ENCODE measurements at places on chromosomes 5 and 9.

- no peak for DNase-seq
Measured at GRCh38 chr9:120868339-120868675, 8.7 kb downstream of the PHF19 start.

DNA sequence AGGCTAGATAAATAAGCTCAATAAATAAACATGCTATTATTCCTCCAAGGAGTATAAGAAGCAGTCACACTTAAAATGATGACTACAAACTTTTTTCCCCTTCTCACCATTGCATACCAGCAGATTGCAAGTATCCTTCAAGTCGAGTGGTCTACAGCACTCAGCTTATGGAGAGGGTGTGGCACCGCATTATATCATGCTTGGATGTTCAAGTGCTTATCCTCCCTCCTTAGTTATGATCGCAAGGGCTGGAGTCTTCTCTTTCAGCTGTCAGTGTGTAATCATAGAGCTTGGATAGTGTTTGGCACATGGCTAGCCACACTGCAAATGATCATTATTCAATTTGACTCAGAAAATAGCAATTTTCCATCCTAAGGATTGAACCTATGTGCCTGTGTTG, 124.0 kb downstream of the CARTPT start:
- DNase-seq = no peak

GRCh38 chr5:57450991-57451876, 31.4 kb downstream of the ACTBL2 start:
- DNase-seq = peak; percentile 17

DNA sequence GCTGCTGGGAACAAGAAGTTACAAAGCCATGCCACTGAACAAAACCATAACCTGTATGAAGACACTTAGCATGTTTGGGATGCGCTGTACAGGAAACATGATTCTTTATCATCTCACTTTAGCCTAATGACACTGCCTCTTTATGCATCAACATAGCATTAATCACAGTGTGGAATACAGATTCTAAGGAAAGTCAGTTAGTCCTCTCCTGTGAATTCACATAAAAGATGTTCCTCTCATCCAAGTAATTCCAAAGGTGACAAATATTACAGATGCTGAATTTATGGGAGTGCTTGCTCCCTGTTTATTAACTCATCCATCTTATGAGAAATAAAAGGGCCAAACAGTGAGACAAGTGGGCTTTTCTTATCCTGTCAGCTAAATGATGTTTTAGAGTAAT, 1677.7 kb downstream of the EFNA5 start:
- DNase-seq = no peak

DNA sequence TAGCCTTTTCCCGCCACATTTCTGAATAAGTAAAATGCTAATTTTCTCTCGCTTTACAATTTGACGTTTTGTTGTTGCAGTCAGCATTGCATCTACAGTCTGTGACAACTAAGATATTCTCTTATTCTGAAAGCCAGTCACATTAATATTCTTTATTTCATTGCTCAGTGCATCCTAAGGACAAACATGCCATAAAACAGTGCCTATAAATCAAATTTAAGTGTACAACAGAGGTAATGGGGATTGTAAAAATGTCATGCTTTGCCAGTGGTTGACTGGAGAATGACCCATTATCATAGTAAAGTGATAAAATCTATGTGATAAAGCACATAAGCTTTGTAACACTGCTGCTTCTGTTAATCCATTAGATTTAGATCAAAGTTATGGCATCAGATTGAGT, 1850.0 kb upstream of the ACO1 start:
- DNase-seq = peak; percentile 17

- DNase-seq = no peak
Measured at GRCh38 chr5:54275361-54275760, 35.0 kb downstream of the ARL15 start.

GRCh38 chr5:24162343-24162742, 482.4 kb downstream of the CDH10 start:
- no peak for DNase-seq

DNA sequence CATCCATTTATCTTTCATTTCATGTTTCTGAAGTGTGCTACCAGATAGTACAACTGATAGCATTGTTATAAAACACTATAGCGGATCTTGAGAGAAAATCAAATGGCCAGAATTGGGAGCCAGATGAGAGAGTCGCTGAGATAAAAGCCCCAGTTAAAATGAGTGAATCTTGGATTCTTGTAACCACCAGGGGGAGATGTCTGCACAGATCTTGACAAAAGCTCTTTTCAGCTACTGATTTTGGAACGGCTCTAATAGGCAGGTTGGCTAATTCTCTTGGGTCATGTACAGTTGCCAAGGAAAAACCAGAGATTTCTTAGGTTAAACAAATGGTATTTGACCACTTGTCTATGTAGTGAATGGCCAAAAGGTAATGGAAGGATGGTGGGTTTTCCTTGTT, 21.7 kb downstream of the F2RL2 start:
- peak; percentile 42 for DNase-seq

DNA sequence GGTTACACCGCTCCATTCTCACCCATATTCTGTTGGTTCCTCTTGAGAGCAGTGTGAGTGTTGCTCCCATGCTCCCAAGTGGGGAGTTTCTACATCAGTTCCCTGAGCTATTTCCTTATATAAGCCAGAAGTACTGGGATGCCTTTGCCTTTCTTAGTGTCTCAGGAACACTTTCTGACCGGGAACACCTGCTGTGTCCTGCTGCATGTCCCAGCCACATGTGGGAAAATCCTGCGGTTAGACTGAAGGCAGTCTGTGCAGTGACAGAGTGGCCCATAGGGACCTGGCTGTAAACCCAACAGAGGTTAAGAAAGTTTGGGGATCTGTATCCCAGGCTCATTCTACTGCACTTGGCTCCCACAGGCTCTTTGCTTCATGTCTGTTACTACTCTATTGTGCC, 126.0 kb downstream of the EGFLAM start:
- DNase-seq = no peak

DNA sequence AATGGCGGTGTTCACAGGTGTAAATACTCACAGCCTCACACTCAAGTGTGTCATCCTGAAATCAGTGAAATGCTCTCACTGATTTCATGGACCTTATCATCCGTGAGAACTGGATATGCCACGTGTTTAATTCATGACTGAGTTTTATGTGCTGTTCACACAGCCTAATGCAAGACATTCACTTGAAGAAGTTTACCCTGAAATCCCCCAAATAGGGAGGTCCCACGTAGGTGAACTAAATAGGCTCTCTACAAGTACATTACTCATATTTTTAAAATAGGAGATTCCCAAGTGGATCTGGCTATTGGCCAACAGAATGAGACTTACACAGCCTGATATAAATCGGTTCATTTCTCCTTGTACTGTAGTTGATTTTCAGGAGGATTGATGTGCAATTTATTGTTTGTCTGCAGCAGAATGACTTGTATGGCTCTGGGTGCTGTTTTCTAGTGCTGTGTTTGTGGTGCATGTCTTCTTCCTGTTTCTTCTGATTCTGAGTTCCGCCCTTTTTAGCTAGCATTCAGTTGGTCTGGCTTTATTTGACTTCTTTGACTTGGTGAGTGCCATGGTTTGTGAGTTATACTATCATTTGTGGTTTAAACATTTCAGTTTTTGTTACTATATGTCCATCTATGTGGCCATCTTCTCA, 25.1 kb downstream of the TRIO start:
- no peak for DNase-seq

DNA sequence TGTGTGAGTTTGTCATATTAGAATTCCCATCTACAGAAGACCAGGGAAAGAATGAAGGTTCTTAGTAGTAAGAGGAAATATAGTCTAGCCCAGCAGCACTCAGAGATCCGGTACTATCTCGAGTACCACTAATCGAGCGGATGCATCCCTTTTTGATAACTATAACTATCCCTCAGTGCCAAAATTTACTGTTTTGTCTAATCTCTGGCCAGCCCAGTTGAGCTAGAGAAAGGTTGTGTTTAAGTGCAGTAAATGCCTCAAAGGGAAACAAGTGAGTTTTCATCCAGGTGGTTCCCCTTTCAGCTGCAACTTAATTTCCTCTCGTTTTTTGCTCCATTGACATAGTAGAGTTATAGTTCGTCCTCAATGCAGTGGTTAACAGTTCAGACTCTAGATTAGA, 146.7 kb downstream of the GPBP1 start:
- DNase-seq = no peak

GRCh38 chr9:109274884-109275730, 45.8 kb downstream of the EPB41L4B start:
- no peak for DNase-seq

DNA sequence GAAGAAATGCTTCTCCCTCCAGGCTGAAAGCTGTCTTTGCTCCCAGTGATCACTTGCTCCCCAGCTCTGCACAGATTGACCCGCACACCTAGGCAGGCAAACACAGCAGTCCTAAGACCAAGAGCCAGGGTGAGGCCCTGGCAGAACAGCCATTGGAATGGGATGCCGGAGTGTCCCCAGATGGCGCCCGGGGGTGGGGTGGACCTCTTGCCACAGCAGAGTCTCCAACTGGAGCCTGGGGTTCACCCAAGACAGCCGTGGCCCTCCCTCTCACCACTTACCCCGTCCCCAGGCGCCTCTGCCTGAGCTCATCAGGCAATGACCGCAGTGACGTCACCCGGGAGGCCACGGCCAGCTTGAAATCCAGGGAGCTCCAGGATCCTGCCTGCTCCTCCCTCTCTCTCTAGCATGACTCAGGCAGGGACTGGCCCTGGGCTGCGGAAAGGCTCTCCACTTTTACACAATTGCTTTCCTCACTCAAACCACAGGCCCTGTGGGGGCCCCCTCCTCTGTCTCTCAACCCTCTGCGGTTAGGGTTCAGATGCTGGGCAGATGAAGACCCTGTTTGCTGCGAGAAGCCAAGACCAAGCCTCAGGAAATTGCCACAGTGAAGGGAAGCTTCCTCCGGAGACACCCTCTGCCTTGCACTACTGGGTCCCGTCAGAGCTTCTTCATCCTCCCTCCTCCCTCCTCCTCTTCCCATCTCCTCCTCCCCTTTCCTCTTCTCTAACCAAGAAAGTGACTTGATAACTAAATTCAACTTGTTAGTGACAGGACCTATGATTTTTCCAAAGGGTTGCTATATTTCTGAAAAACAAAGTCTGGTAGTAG, 24.3 kb upstream of the PTGES start:
- DNase-seq = peak; percentile 72

DNA sequence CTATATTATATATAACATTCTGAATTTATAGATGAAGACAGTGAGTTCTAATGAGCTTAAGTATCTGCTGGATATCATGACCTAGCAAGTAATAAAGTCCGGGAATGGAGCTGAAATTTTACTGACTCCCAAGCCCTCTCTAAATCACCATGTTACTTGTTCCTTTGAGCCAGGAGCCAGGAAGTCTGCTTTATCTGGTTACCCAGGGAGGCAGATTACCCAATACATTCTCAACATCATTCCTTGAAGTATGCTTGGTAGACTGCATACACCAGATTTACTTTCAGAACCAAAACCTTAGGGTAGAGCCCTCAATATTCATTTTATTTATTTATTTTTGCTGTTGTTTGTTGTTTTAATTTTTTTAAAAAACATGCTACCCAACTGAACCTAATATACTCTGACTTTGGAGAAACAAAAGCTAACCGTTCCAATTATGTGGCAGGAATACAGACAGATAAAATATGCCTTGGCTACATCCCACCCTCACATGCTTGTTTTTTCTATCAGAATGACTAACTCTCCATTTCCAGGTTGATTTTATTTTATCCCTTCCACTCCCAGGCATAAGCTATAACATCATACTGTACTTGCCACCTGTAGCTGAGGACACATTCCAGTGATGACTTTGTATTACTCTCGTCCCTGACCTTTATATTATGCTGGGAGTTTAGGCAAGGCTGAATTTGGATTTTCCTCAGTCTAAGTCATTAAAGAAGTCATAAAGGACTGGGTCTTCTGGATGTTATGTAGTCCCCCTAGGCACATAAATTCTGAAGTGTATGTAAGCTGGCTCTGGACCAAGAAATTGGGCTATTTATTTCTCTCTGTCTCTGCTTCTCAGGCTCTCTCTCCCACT, 82.0 kb downstream of the YIPF5 start:
- DNase-seq = no peak

DNA sequence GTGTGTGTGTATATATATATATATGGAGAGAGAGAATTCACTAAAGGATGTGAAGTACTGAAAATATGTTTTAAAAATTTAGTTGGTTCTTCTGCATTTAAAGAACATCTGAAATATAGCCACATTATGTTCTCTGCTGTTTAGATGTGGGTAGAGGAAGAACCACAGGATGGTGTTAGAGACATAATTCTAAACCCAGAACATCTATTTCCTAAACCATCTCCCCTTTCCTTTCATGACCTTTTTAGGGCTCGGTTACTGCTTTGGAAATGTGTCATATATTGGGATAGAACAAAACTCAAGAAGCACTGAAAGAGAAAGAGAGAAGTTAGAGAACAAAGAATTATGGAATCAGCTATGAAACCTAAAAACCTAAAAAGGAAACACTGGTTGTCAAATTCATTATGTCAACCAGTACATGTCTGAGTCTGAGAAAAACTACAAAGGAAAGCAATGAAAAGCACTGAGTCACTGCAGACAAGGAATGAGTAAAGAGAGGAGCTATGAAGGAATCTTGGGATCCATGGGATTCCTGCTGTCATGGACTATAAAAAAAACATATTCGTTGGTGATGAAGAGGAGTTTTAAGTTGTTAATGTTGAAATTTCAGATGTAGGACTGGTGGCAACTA, 28.4 kb downstream of the SLC12A2 start:
- DNase-seq = no peak

GRCh38 chr5:95617057-95617456, 2.8 kb upstream of the GPR150 start:
- no peak for DNase-seq

DNA sequence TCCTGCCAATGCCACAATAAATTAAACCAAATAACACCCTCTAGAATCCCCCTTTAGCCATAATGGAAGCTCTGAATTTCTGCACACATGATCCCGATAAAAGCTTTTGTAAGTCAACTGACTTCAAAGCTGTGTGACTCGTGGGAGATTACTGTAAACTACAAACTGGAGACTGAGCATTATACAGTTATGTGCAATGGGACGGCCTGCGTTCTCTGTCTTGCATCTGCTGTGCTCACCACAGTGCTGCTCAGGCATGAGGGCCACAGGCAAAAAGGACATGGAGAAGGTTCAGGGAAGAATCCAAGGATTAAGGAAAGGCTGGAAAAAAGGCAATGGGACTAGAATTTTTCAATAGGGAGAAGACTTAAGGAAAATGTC, 184.2 kb downstream of the FANCC start:
- no peak for DNase-seq

- DNase-seq = no peak
Measured at GRCh38 chr5:101806410-101806809, 489.7 kb downstream of the SLCO4C1 start.

- no peak for DNase-seq
Measured at GRCh38 chr5:91487420-91487819, 104.3 kb upstream of the ARRDC3 start.

- DNase-seq = peak; percentile 76
Measured at GRCh38 chr9:130368631-130369103, 76.1 kb upstream of the ASS1 start.

GRCh38 chr9:95045751-95046150, 271.8 kb downstream of the FANCC start:
- DNase-seq = no peak

All from SK-N-DZ (cell line).